Stimulated activated CD4-positive, alpha-beta T cell treated with anti-CD3 and anti-CD28 coated beads, Interleukin-1b, Interleukin-23, amount 100 ng/mL, for 1 hour (primary cell): ENCODE measurements at places on chromosomes 11 and 22.

GRCh38 chr11:113311536-113311935 lies 2.8 kb upstream of the TTC12 start:
- no peak for DNase-seq

DNA sequence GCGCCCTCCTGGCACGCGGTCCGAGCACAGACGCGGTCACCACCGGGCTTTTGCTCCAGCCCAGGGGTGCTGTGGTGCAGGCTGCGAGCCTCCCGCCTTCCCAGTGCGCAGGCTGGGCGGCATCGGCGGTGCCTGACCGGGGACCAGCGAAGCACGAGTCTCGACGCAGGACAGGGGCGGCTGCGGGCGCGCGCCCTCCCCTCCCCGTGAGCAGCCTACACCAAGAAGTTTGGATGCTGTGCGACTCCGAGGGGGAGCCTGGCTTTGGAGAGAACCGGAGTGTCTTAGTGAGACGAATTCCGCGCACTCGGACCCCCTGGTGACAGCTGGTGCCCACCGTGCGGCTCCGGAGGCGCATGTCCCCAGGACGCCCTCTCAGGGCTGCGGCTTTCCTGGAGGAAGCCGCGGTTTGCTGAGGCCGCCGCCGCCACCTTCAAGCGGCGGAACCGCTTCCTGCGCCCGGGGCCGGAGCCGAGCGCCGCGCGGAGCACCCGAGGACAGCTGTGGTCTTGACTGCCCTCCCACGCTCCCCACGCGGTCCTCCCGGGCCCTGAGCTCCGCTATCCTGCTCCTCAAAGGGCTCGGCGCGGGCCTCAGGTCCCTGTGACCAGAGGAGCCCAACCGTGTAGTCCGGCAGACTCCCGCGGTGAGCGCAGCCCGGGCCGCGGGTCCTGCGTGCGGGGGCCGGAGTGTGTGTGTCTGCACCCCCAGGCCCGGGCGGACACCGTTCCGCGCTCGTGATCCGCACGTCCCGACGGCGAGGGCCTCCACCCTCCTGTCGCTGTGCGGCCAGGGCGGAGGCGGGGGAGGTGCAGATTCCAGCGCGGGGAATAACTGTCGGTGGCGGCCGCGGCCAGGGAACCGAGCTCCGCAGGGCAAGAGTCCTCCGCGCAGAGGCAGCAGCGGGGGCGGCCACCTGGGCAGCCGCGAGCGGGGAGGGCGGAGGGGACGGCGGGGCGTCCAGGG lies 1.7 kb downstream of the FGF3 start:
- no peak for DNase-seq

- no peak for DNase-seq
These were observed 230.5 kb downstream of the MIAT start for GRCh38 chr22:26887916-26888315.

DNA sequence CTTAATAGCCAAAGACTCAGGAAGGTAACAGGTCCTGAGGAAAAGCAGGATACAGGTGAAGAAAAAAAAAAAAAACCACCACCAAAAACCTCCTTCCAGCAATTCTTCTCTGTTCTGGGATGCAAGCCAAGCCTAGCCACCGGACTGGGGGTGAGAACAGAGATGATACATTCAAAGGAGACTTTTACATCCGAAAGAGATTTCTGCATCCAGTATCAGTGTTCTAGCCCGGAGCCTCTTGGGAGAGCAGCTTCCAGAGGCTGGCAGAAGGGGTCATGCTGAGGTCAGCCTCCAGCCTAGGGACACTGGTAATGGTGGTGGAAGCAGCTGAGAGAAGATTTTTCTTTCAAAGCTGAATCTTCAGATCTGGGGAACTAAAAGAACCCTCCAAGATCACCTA lies 76.2 kb downstream of the KCNC1 start:
- DNase-seq, result no peak

DNA sequence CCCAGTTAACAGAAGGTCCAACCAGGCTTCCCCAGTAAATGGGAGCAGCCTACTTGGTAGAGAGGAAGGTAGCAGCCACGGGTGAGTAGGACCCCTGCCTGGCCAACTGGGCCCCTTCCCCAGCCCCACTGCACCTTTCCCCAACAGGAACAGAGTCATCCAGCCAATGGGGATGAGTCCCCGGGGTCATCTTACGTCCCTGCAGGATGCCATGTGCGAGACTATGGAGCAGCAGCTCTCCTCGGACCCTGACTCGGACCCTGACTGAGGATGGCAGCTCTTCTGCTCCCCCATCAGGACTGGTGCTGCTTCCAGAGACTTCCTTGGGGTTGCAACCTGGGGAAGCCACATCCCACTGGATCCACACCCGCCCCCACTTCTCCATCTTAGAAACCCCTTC lies 6.6 kb downstream of the RIC8A start:
- no peak for DNase-seq

GRCh38 chr11:111460856-111461255 lies 51.3 kb downstream of the BTG4 start:
- DNase-seq, result no peak

GRCh38 chr11:106920899-106921509 lies 97.3 kb downstream of the GUCY1A2 start:
- no peak for DNase-seq

GRCh38 chr22:22590136-22590891 lies 31.2 kb upstream of the PRAME start:
- no peak for DNase-seq

GRCh38 chr11:72441752-72442207 lies 7.4 kb upstream of the CLPB start:
- no peak for DNase-seq

- DNase-seq, result no peak
These were observed 96.0 kb downstream of the WNT7B start for GRCh38 chr22:45880716-45881523.

GRCh38 chr11:129853518-129854231 lies 38.0 kb downstream of the TMEM45B start:
- DNase-seq, result peak; percentile 49

- no peak for DNase-seq
These were observed 21.5 kb downstream of the MYH9 start for GRCh38 chr22:36366291-36366708.

- DNase-seq, result no peak
These were observed 36.4 kb upstream of the RASL10A start for GRCh38 chr22:29351891-29352290.

GRCh38 chr22:40703174-40703573 lies 23.9 kb downstream of the MCHR1 start:
- no peak for DNase-seq

- no peak for DNase-seq
These were observed 37.5 kb upstream of the NNMT start for GRCh38 chr11:114258696-114259095.

- no peak for DNase-seq
These were observed 6.7 kb upstream of the LRFN4 start for GRCh38 chr11:66850235-66850587.

DNA sequence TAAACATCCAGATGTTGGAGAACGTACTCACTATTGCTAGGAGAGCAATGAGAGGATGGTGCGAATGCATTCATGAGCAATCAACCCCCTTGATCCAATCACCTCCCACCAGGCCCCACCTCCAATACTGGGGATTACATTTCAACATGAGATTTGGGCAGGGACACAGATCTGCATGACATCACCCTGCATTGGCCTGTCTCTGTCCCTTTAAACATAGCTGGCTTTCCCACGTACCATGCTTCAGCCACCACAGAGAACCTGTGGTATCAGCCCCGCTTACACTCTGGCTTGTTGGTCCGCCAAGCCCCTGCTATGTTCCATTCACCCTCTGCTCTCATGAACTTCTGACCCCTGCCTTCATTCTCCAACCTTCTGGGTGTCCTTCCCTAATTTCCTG lies 157.5 kb upstream of the E2F8 start:
- no peak for DNase-seq

DNA sequence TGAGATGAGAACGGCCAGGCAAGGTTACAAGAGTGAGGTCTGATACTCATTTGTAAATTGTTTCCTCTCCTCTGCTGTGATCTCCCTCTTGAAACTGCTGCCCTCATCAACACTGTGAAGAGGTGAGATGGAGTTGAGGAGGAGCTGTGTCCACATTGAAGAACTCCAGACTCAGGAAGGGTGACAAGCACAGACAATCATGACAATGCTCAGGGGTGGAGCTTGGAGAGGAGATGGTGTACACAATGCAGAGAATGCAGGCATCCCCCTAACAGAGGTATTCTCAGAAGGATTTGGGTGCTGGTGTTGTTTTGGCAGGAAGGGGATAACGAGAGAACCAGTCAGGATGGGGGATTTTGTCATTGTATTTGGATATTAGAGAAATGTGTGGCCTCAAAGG lies 21.5 kb upstream of the MMP7 start:
- DNase-seq, result no peak

DNA sequence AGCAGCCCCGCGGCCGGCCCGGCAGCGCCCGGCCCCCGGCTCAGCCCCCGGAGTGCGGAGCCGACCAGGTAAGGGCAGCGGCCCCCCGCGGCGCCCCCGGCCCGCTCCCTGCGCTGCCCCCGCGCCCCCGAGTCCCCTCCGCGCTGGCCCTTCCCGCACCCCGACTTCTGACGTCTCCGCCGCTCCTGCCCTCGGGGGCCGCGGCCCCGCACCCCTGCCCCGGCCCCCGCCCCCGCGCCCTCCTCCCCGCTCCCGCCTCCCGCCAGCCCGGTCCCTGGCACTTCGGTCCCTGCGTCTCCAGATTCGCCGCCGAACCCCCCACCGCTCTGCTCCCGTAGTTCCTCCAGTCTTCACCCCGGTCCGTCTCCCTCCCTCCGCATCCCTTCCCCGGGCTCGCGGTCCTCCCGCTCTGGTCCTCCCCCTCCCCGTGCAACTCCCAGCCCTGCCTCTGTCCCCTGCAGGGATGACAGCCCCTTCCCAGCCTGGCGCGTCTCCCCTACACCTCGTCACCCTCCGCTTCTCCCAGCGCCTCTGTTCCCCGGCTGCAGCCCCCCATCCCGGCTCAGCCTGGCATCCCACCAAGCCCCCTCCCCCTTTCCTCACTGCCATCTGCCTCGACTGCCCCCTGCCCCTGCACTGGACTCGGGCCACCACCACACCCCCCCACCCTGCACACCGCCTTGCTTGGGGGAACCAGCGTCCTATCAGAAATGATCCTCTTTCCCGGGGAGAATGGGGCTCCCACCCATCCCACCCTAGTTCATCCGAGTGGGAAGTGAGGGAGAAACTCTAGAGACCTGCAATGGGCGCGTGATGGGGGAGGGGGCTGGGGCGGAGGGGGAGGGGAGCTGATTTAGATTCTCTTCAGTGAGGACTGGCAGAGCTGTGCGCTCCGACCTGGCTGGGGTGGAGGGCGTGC lies 531 bp downstream of the GRIK4 start:
- DNase-seq, result no peak

- no peak for DNase-seq
These were observed 173.6 kb upstream of the CCDC90B start for GRCh38 chr11:83459798-83460197.

GRCh38 chr11:114821621-114822412 lies 143.5 kb downstream of the NXPE2 start:
- no peak for DNase-seq

DNA sequence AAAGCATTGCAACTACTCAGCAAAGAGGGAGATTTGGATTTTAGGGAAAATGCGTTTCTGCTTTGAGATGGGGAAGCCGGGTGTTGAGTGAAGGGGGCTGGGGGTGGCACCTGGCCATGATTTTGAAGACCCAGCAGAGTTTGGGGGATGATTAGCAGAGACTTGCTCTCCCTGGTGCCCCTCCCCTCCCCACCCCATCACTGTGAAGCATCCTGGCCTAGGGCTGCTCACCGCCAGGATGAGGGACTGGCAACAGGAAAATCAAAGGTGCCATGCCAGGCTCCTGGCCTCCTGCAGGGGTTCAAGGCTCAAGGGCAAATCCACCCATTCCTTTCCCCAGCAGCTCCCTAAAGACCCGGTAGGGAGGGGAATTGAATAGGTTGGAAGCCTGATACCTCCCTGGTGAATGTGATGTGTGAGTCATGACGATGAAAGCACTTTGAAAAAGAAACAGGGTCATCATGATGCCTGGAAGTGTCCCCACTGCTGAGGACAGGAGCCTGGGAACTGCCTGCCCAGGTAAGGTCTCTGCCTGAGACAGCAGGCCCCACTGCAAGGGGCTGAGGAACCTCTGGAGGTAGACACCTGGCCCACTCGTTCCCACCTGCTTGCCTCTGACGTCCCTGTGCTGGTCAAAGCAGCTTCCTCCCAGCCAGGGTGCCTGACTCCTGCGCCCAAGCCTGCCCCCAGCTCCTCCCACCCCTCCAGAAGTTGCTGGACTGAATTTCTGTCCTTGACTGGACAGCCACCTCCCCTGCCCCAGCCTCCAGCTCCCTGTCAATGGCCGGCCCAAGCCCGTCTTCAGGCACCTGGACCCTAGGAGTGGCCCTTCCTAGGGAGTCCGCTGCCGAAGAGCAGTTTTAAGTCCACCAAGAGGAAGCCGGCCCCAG lies 1.7 kb downstream of the CHST1 start:
- no peak for DNase-seq

DNA sequence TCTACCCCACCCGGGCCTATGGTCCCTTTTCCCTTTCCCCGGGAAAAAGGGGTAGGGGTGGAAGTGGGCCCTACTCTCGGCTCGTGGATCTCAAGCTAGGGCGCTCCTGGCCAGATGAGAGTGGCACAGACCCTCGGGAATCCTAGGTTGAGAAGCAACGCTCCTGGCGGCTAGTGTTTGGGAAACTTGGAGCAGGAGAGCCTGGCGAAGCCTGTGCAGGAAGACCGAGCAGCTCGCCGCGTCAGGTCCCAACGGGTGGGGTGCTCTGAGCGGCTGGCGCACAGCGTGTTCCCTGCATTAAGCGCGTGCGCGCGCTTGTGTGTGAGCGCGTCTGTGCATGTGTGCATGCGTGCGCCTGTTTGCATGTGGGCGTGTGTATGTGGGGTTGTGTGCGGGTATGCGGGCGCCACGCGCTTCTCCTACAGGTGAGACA lies 7.1 kb upstream of the FLI1 start:
- DNase-seq, result no peak

- no peak for DNase-seq
These were observed 24.1 kb downstream of the RGL4 start for GRCh38 chr22:23714596-23715578.

- no peak for DNase-seq
These were observed 89.8 kb downstream of the ALX4 start for GRCh38 chr11:44219830-44220796.

DNA sequence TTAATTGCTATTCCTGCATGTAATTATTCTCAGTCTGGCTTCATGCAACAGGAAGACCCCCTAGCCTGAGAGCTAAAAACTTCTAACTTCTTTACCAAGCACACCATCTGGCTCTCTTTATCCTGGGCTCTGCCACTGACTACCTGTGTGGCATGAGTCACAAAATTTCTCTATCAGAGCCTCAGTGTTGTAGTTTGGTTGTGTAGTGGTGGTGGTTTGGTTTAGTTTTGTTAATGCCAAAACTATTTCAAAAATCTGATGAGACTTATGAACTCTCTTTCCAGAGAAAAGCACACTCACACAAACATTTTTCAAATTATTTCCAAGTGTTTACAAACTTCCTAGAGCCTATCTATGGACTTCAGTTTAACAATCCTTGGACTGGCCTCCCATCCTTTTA lies 7.5 kb upstream of the IL17RA start:
- no peak for DNase-seq

GRCh38 chr11:65915821-65916251 lies 3.0 kb downstream of the C11orf68 start:
- no peak for DNase-seq
